ENCODE measurements at places on chromosomes 7 and 10.

- no peak for DNase-seq
Measured at GRCh38 chr10:105253515-105254212, 612.6 kb downstream of the SORCS3 start.

- DNase-seq, result no peak
Measured at GRCh38 chr10:115049960-115050359, 43.2 kb upstream of the ATRNL1 start.

DNA sequence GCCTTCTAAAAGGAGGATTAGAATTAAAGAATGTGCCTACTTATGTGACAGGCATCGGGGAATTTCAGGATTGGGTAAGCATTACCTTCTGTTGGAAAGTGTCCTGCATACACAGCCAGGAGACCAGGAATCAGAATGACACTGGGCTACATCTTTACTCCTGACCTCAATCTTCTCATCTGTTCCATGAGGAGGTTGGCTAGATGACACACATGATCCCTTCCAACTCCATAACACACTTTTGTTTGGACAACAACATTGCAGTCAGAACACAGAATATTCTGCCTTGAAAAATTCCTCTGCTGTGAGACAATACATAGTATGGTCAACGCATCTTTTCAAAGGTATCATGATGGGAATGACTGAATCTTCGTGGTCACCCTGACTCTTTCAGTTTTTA lies 1281.2 kb upstream of the SORCS1 start:
- DNase-seq, result no peak

GRCh38 chr7:106598663-106599342 lies 62.2 kb downstream of the CCDC71L start:
- peak; percentile 75 for DNase-seq

GRCh38 chr10:106874604-106874889 lies 290.0 kb downstream of the SORCS1 start:
- no peak for DNase-seq

- DNase-seq, result no peak
Measured at GRCh38 chr7:96697822-96698221, 11.8 kb downstream of the SEM1 start.

Measured in stimulated activated CD4-positive, alpha-beta T cell treated with anti-CD3 and anti-CD28 coated beads, Interleukin-1b, Interleukin-23, amount 100 ng/mL, for 48 hours (primary cell).